Thoracic aorta (tissue), 2 donors: ENCODE measurements at places on chromosomes 3 and 15.

DNA sequence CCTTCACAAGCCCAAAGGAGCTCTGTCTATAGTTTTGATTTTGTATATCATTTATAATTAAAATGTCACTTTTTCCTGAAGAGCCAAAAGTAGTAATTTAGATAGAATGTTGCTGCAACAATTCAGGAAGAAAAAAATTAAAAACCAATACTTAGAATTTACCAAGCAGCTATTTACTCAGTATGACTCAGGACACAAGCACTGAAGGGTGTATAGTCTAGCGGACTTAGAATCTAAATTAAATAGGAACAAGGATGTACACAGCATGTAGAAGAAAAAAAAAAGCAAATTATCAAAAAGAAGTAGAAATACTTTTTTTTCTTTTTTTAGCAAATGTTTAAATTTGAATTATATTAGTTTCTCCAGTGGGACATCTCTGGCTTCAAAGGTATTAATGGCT lies 31.6 kb downstream of the PGBD4 start:
- no peak overlapping the region for H3K27ac ChIP-seq
- peaks cover under 1% of the 10 kb centered on the region for H3K36me3 ChIP-seq
- H3K27me3 ChIP-seq: no peaks in the 10 kb centered on the region

DNA sequence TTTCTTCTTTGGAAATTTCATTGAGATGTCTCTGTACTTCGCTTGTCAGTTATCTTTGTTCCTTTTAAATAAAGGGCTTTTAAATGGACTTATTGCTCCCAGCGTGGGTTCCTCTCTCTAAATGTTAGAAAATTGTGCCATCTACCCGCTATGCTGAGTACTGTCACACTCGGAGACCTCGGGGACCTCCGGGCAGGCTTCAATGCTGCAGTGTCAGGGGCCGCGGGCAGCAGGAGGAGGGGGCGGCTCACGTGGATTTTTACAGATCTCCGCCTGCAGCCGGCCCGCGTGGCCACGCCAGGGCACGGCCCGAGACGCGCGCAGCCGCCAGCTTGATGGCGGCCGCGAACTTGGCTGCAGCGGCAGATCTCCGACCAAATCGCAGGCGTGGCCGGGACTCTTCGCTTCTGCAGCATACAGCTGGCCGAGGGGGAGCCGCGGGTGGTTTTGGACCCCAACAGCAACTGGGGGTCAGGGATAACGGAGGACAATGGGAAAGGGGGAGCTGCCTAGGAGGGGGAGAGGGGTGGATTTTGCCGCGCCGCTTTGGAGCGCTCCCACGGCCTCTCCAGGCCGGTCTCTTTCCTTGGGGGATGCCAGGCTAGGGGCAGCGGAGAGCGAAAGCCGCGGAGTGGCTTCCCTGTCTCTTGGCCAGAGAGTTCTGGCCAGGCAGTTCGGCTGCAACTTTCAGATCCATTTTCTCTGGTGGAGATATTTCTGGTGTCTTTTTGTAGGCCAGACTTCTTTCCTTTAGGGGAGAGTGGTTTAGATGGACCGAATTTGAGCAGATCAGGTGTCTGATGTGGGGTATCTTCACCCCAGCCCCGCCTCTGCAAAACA lies 15.3 kb downstream of the NR2F2 start:
- no peaks in the 10 kb centered on the region for H3K27me3 ChIP-seq
- no peaks in the 10 kb centered on the region for H3K4me1 ChIP-seq
- H3K36me3 ChIP-seq: no peaks in the 10 kb centered on the region
- DNase-seq: no peak
- peak overlapping the region; percentile 80 for H3K4me3 ChIP-seq

DNA sequence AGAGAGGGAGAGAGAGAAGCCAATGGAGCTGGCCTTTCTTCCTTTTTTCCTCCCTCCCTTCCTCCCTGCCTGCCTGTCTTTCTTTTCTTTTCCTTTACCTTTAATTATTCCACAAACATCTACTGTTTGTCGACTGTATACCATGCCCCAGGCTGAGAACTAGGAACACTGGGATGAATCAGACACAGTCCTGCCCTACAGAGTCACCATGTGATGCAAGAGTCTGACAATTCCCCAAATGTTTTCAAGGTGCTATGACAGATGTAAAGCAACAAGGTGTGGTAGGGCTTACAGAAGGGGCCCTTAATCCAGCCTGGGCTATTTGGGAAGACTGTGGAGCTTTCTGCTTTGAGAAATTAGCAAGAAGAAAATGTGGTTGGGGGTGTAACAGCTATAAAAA lies 4.0 kb upstream of the SPSB4 start:
- no peaks in the 10 kb centered on the region for H3K4me1 ChIP-seq
- H3K4me3 ChIP-seq: no peak overlapping the region
- no peak overlapping the region for H3K27ac ChIP-seq
- no peaks in the 10 kb centered on the region for H3K36me3 ChIP-seq
- DNase-seq: no peak

DNA sequence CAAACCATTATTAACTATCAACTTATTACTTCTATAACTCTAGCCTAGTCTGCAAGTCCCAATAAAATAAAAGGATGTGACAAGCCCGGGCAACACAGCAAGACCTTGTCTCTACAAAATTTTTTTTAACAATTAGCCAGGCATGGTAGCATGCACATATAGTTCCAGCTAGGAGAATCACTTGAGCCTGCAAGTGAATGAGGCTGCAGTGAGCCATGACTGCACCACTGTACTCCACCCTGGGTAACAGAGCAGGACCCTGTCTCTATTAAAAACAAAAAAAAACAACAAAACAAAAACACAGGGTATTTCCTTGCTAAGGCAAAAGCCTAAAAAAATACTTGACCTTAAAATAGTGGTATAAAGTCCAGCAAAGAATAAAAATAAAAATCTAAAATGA lies 31.4 kb downstream of the ANKRD28 start:
- no peak overlapping the region for H3K27ac ChIP-seq
- peaks cover 17% of the 10 kb centered on the region for H3K4me1 ChIP-seq
- no peaks in the 10 kb centered on the region for H3K36me3 ChIP-seq
- no peak for DNase-seq
- H3K4me3 ChIP-seq: no peak overlapping the region

- H3K36me3 ChIP-seq: no peaks in the 10 kb centered on the region
- no peak overlapping the region for H3K4me3 ChIP-seq
- H3K4me1 ChIP-seq: no peaks in the 10 kb centered on the region
- H3K27me3 ChIP-seq: no peaks in the 10 kb centered on the region
- no peak for DNase-seq
These were observed 40.7 kb downstream of the SERPINI1 start for GRCh38 chr3:167776066-167776685.

DNA sequence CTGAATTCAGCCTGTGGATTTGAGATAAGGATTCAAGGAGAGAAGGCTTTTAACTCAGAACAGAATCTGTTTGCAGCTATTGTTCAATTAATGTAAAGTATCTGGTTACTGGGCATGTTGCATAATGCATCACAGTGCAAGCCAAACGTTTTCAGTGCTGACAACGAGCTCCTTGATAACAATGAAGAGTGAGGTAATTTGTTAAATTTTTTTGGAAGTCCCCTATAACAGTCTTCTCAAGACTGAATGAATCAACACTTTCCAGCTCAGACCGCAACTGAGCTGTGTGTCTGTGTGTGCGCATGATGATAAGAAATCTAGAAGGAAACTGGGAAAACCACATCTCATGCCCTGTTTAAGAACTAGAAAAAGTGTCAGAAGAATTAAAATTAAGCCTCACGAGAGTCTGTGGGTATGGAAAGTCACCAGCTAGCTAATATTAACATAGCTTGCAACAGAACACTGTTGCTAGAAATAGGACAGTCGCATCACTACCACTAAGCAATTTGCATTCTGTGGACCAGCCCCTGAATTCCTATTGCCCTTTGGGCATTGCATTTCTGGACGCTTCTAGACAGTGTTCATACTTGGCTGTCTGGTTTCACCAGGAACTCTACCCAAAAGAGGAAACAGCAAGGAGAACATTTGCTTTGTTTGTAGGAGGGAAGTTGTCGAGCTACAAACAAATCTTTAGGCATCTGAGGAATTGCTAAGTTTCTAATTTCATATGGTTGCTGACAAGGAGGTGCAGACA lies 43.7 kb upstream of the ATP2C1 start:
- no peaks in the 10 kb centered on the region for H3K36me3 ChIP-seq
- no peak for DNase-seq
- H3K4me1 ChIP-seq: peaks cover 9% of the 10 kb centered on the region
- H3K4me3 ChIP-seq: peak overlapping the region; percentile 49
- H3K27ac ChIP-seq: peak overlapping the region; percentile 31

GRCh38 chr15:49301562-49301961 lies 121.5 kb upstream of the FGF7 start:
- H3K27ac ChIP-seq: no peak overlapping the region
- no peak overlapping the region for H3K4me3 ChIP-seq
- no peaks in the 10 kb centered on the region for H3K4me1 ChIP-seq
- H3K36me3 ChIP-seq: no peaks in the 10 kb centered on the region
- no peaks in the 10 kb centered on the region for H3K27me3 ChIP-seq

DNA sequence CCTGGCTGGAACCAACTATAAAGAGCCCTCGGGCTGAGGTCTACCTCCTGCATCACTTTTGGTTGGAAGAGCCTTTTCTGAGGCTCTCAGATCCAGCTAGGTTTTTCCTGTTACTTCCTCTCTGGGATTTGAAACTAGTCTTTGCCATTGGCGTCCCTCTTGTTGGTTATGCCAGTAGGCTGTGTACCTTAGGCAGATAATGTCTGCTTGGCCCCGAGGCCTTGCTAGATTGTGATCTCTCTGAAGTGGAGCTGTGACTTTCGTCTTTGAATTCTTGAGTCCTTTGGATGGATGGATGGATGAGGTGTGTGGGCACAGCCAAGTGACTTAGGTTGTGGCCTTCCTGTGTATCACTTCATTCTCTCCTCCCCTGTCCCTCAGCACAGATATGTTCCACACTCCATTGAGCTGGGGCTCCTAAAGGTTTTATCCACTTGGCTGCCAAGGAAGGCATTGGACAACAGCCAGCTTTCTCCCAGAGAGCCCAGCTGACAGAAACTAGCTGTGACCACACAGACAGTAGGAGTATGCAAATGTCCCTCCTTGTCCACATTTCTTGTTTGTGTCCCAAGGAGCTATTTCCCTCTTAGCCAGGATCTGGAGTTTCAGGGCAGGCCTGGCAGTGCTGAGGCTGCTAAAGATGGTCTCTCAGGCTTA lies 7.9 kb upstream of the DNAJC17 start:
- H3K27ac ChIP-seq: no peak overlapping the region
- H3K36me3 ChIP-seq: peaks cover 10% of the 10 kb centered on the region
- no peak overlapping the region for H3K4me3 ChIP-seq
- H3K27me3 ChIP-seq: no peaks in the 10 kb centered on the region
- H3K4me1 ChIP-seq: no peaks in the 10 kb centered on the region
- DNase-seq: no peak

DNA sequence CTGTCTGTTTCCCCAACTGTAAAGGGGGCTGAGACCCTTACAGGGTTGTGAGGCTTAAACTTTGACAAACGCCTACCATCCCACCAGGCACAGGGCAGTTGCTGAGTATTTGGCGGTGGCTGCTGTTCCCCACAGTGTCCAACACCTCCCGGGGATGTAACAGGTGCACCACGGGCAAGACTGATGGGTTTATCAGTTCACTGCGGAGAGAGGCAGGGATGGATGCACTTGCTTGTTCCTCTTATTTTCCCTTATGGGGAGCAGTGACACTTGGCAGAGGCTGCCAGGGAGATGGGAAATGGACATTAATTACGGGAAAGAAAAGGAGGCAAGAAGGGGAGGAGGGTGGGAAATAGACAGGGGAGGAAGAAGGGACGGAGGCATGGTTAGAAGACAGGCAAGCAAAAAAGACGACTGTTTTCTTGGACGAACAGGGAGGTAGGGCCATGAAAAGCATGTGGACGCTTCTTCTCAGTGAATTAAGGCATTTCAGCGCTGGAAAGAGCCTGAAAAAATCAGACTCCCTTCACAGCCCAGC lies 16.6 kb upstream of the ADIPOQ start:
- no peak for DNase-seq
- no peaks in the 10 kb centered on the region for H3K36me3 ChIP-seq
- no peak overlapping the region for H3K27ac ChIP-seq
- H3K27me3 ChIP-seq: peaks cover 5% of the 10 kb centered on the region
- peaks cover 36% of the 10 kb centered on the region for H3K4me1 ChIP-seq

DNA sequence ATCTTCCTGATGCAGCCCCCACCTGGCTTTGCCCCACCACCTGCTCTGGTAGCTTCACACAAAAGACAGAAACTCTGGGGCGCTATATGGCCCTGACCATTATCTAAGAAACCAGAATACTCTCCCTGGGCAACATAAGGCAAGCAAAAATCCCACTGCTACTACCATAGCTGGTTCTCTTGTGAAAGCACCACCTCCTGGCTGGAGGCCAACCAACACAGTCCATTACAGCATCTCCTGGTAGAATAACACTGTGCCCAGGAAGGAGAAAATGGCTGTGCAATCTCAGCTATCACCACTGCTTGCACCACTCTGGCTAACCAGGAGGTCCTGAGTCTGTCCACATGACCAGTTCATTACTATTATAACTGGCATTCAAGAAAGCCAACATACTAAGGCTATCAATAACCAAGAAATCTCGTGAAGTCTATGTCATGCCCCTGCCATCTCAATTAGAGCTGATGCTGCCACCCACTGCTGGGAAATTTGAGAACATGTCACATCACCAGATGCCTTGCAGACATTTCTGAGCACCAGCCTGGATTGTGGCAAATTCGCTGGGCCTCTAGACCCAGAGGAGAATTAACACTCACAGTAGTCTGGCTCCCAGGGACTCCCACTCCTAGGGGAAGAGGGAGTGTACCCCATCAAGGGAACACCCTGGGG lies 1114.8 kb downstream of the ROBO2 start:
- no peak overlapping the region for H3K27ac ChIP-seq
- H3K27me3 ChIP-seq: no peaks in the 10 kb centered on the region
- no peaks in the 10 kb centered on the region for H3K4me1 ChIP-seq

DNA sequence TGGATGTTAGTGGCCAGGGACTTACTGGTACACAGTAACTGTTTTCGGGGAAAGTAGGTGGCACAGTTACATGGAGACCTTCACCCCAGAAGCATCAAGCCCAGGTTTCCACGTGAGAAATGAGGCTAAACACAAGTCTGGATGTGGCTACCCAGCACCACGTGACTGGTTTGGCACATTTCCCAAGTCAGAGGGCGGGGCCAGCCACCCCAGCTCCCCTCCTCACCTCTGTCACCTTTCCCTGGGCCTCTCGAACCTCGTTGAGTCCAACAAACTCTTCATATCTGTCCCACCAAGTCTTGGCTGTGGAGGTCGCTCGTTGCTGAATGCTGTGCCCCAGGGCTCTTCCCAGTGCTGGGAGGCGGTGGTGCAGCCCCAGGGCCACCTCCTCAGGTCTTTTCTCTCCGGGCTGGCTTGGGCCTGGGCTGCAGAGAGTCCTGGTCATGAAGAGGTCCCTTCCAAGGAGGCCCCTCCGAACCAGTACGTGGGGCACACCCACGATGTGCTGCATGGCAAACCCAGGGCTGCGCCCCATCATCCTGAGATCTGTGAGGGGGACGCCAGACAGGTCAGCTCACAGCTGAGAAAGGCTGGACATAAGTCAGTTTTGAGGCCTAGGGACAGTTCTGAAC lies 4.8 kb upstream of the PLXNB1 start:
- no peak overlapping the region for H3K4me3 ChIP-seq
- DNase-seq: no peak
- peaks cover 21% of the 10 kb centered on the region for H3K4me1 ChIP-seq
